CD4-positive, alpha-beta T cell treated with Interferon gamma for 1 hour (primary cell): ENCODE measurements at places on chromosomes 6 and 20.

- no peak for DNase-seq
Observed at GRCh38 chr20:52958211-52958610, 13.9 kb upstream of the TSHZ2 start.

- DNase-seq, result no peak
Observed at GRCh38 chr6:118706702-118707101, 55.3 kb upstream of the CEP85L start.

- no peak for DNase-seq
Observed at GRCh38 chr20:63748070-63748933, 8.7 kb downstream of the SLC2A4RG start.

- DNase-seq, result peak; percentile 59
Observed at GRCh38 chr6:87925373-87926060, 122.1 kb upstream of the SPACA1 start.
